ENCODE measurements at places on chromosomes 4 and X. TPM values are rescaled to one million over a fixed set of nuclear protein-coding genes. Genes with fewer than 3 reads are reported as not detected.

DNA sequence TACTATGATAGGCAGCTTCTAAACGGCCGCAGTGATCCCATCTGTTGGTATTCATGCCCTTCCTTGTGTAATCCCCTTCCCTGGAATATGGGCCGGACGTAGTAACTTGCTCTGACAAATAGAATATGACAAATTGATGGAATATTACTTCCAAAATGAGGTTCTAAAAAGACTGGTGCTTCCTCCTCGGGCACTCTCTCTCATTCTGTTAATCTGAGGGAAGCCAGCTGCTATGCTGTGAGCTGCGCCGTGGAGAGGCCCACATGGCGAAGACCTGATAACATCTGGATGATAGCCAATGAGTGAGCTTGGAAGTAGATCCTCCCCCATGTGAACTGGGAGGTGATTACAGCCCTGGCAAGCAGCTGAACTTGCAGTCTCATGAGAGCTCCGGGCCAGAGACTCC, 27.2 kb upstream of the SLC25A4 start:
- DNase-seq = no peak
- H3K4me3 ChIP-seq = no peak overlapping the region
- H3K27me3 ChIP-seq = peaks cover 25% of the 10 kb centered on the region
- H3K27ac ChIP-seq = no peak overlapping the region
- no peaks in the 10 kb centered on the region for H3K4me1 ChIP-seq
- H3K36me3 ChIP-seq = no peaks in the 10 kb centered on the region

- no peaks in the 10 kb centered on the region for H3K27me3 ChIP-seq
- no peak for DNase-seq
- H3K36me3 ChIP-seq = no peaks in the 10 kb centered on the region
- peaks cover 5% of the 10 kb centered on the region for H3K4me1 ChIP-seq
- no peak within 1 kb of the TSS for H3K27ac ChIP-seq
Observed at GRCh38 chr4:15469402-15470127, at the start of gene CC2D2A. Gene CC2D2A (plus strand): TSS chr4:15469882. CDS start chr4:15475933, 6,051 bp downstream.

GRCh38 chr4:127362686-127363085, 270.1 kb upstream of the INTU start:
- no peaks in the 10 kb centered on the region for H3K27me3 ChIP-seq
- no peak overlapping the region for H3K27ac ChIP-seq
- H3K36me3 ChIP-seq = no peaks in the 10 kb centered on the region
- no peak overlapping the region for H3K4me3 ChIP-seq
- no peak for DNase-seq

DNA sequence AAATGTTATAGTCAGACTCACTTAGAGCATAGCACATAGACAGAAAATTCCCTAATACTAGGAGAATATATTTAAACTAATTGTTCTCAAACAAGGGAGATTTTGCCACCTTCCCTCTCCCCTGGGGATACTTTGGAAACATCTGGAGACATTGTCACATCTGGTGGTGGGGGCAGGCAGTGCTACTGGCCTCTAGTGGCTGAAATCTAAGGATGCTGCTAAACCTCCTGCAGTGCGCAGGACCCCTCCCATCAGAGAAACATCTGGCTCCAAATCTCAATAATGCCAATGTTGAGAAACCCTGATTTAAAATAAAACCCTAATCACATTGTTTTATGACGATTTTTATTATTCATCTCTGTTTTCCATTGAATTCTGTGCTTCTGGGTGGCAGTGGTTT, 244.9 kb downstream of the FRMPD4 start:
- no peak for DNase-seq
- H3K4me1 ChIP-seq = no peaks in the 10 kb centered on the region
- no peak overlapping the region for H3K27ac ChIP-seq
- no peak overlapping the region for H3K4me3 ChIP-seq
- H3K36me3 ChIP-seq = no peaks in the 10 kb centered on the region

Gene FAM9C
- total RNA-seq = not detected

- peak overlapping the region; percentile 66 for H3K4me3 ChIP-seq
- peaks cover 7% of the 10 kb centered on the region for H3K36me3 ChIP-seq
- no peak for DNase-seq
- H3K27ac ChIP-seq = peak overlapping the region; percentile 74
- peaks cover 21% of the 10 kb centered on the region for H3K27me3 ChIP-seq
Observed at GRCh38 chr4:16893141-16893651, 5.2 kb downstream of the LDB2 start.

DNA sequence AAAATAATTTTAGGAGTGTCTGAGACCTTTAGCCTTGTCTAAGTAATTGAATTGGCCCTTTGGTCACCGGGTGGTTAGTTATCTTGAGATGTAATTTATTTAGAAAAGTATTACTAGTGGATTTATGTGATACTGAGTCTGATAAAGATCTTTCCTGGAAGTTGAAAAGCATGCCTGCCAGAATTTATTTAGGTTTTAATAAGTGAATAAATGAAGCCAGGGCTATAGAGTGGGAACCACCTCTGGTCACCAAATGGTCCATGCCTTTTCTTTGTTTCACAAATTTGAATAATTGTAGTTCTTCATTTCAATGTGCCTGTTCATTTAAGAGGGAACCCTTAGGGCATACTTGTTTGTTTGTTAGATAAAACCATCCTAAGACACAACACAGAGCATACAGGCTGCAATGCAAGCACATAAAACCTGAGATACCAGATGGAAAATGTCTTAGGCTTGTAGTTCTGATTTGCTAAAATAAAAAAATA, 627.8 kb downstream of the ADGRL3 start:
- H3K36me3 ChIP-seq = no peaks in the 10 kb centered on the region
- no peak overlapping the region for H3K4me3 ChIP-seq
- no peaks in the 10 kb centered on the region for H3K4me1 ChIP-seq
- no peaks in the 10 kb centered on the region for H3K27me3 ChIP-seq

GRCh38 chr4:168831585-168831918, 178.5 kb downstream of the CBR4 start:
- peaks cover 2% of the 10 kb centered on the region for H3K36me3 ChIP-seq
- peaks cover 71% of the 10 kb centered on the region for H3K27me3 ChIP-seq
- DNase-seq = no peak
- no peak overlapping the region for H3K27ac ChIP-seq
- H3K4me1 ChIP-seq = peaks cover 9% of the 10 kb centered on the region

GRCh38 chr4:169263791-169264392, 6.9 kb downstream of the SH3RF1 start:
- H3K4me3 ChIP-seq = no peak overlapping the region
- H3K27ac ChIP-seq = no peak overlapping the region
- H3K4me1 ChIP-seq = no peaks in the 10 kb centered on the region
- H3K27me3 ChIP-seq = peaks cover 49% of the 10 kb centered on the region
- DNase-seq = no peak

Gene GRID2
- total RNA-seq = not detected

DNA sequence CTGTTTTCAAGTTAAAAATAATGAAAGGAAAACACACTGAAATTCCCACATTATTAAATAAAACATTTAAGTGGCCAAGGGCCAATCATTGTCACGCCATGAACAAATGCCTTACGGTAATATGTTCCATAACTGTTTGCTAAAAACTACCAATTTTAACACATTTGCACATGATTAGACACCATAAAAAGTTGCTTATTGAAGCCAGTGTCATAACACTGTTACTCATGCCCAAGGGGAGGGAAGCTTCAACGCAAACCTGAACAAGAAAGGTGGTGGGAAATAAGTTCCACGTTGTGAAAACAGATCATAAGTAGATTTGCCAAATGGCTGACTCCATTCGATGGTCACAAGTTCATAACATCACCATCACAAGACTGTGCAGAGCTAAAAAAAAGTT, 739.3 kb upstream of the FAM241A start:
- no peak overlapping the region for H3K27ac ChIP-seq
- no peaks in the 10 kb centered on the region for H3K4me1 ChIP-seq
- H3K4me3 ChIP-seq = no peak overlapping the region
- H3K36me3 ChIP-seq = no peaks in the 10 kb centered on the region
- no peaks in the 10 kb centered on the region for H3K27me3 ChIP-seq
- no peak for DNase-seq

Data from activated naive CD8-positive, alpha-beta T cell treated with anti-CD3 and anti-CD28 coated beads, Interleukin-2, amount 10 ng/mL, durations not matched to agents 7 days and 5 days (primary cell).